Stimulated activated CD8-positive, alpha-beta memory T cell treated with anti-CD3 and anti-CD28 coated beads, Interleukin-4, amount 100 ng/mL, for 1 hour (primary cell): ENCODE measurements at places on chromosomes 7 and 10.

GRCh38 chr7:134495546-134495945 lies 31.8 kb upstream of the AKR1B10 start:
- no peak for DNase-seq

DNA sequence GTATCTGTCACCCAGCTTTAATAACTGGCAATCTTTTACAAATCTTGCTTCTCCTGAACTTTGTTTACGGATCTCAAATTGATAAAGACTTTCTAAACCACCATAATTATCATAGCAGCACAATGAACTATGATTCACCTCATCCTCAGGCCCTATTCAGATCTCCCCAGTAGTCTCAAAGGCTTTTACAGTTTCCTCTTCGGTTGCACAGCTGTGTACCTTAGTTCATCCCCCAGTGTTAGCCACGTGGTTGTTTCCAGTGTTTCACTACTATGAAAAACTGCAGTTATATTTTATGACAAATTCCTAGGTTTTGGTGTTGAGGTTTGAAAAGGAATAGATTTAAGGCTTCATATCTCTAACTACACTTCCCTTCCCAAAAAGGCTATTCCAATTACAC lies 24.9 kb downstream of the PAXIP1 start:
- DNase-seq: no peak

- no peak for DNase-seq
These were observed 441.4 kb downstream of the DPP6 start for GRCh38 chr7:154493594-154493993.

DNA sequence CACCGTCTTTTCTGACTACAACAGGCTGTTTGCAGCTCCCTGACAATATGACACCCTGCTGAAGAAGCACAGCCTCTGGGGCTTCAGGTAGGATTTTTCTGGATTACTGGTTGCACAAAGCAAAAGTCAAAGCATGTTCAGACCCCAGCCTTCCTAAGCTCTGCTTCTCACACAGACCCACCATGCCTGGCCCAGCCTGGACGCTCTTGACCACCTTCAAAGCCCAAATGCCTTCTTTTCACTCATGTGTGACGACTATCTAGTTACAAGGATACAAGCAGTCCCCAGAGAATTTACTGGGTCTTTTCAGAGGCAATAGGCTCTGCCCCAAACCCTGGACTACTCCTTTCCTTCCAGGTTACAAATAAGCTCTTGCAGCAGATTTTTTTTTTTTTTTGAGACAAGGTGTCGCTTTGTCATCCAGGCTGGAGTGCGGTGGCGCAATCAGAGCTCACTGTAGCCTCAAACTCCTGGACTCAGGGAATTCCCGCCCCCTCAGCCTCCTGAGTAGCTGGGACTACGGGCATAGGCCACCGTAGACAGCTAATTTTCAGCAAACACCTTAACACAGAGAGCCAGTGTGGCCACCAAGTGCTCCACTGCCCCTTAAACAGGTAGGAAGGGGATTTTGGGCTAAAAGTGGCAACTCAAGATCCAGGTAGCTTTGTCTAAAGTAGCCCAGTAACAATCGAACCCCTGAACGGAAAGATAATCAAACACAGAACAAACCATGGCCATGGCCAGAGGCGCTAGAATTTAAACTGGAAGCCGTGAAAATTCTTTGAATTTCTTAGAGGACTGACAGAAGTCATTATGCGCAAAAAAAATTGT lies 16.2 kb downstream of the SVIL start:
- DNase-seq: no peak

GRCh38 chr7:82317760-82318159 lies 125.8 kb downstream of the CACNA2D1 start:
- no peak for DNase-seq

GRCh38 chr10:102735065-102735562 lies 8.6 kb upstream of the WBP1L start:
- no peak for DNase-seq

DNA sequence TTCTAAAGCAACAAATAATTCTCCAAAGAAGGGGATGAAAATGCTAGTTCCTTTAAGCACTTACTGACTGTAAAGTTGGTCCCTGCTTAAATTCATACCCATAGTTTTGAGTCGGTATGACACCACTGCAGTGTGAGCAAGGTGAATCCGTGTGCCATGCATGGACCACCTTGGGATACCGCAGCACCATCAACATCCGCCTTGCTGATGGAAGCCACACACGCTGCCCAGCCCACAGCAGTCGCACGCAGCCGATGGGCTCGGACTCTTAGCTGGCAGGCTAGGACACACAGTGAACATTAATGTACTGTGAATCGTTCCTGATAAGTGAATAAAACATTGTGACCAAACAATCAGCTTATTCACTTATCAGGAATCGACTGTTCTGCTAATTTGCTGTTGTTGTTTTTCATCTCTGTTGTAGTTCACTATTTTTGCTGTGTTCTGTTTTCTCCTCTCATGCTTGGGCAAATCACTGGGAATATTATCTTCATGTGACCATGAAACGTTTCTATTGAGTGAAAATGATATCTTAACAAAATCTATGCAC lies 275.5 kb downstream of the USP6NL start:
- no peak for DNase-seq

GRCh38 chr10:117294735-117295134 lies 53.8 kb downstream of the SLC18A2 start:
- DNase-seq: no peak

DNA sequence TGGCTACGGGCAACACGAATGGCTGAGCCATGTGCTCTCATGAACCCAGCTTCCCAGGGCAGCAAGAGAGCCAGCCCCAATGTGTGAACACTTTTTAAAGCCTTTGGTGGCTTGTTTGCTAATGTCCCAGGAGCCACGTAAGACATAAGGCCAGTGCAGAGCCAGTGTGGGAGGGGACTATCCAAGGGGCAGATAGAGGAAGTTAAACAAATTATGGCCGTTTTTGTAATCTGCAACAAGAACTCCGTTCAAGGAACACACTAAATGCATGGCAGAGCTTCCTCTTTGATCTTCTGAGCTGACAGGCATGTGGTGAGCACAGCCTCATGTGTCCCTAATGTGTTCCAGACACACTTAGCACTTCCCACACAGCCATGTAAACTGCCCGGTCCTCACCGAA lies 133.3 kb downstream of the TEX36 start:
- DNase-seq: no peak

DNA sequence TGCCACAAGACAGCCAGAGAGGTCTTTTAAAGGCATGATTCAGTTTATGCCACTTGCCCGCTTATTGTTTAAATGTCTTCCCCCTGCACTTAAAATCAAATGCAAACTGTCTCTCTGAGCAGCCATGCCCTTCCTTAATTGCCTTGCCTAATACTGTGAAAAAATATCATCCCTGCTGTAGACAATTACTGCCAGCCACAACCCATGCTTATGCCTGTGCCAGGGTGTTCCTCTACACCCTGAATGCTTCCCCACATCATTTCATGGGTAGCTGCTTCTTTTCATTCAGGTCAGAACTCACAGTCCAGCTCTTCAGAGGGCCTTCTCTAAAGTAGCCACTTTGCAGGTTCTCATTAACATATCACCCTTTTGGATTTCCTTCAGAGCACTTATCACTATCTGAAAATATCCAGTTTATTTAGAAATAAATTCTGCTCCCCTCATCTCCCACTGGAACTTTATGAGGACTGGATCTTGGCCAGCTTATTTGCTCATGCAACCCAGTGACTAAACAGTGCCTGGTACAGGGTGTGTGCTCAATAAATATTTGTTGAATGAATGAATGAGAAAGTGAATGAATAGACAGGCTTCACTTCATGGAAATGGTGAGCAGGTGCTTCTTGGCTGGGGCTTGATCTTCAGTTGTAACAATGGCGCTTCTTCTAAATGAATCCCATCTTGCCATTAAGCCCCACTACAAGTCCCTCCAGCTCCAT lies 162.4 kb upstream of the MDFIC start:
- DNase-seq: no peak

DNA sequence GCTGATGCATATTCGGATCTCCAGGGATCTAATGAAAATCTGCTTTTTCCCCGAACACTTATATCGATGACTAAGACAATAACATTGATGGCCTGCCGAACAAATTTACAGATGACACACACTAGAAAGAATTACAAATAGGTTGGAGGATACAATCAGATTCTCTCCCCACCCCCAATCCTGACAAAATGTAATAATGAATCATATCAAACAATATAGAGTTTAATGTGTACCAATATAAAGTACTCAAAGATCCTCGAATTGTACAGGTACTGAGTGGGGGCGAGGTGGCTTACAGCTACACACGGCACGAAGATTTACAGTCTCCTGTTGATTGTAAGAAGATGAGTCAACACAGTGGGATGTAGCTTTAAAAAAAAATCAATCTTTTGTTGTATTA lies 182.7 kb upstream of the MKLN1 start:
- no peak for DNase-seq

DNA sequence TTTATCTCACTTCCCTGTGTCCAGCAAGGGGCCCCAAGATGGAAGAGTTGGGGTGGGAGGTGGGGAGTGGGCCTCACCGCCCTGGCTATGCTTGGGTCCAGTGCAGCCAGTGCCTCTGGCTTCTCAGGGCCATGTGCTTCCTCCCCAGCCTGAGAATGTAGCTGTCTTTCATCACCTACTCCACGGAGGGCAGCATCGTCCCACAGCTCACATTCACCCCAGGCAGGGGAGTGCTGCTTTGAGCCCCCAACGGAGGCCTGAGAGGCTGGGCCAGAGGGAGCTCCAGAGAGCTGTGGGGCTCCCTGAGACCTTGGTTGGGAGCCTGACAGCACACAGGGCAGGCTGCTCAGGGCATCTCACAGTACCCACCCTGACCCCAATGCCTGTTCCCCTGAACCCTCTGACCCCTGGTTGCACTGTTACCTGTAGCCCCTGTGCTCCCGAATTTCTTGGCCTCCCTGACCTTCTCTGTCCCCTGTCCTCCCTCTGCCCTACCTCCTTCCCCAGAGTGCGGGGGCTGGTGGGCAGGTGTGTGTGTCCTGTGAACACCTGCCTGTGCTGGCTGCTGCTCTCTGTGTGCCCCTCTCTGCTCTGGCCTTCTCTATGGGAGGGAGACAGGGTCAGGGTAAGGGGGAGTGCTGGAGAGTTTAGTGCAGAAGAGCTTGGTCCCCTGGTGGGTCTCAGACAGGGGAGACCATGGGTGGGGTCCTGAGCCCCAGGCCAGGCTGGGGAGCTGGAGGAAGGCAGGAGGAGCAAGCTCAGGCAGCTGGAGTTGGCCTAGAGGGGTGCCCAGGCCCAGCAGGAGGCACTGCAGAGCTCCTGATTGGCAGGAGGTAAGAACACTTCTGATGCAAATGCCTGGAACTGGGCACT lies 19.6 kb upstream of the ZNF488 start:
- DNase-seq: no peak

DNA sequence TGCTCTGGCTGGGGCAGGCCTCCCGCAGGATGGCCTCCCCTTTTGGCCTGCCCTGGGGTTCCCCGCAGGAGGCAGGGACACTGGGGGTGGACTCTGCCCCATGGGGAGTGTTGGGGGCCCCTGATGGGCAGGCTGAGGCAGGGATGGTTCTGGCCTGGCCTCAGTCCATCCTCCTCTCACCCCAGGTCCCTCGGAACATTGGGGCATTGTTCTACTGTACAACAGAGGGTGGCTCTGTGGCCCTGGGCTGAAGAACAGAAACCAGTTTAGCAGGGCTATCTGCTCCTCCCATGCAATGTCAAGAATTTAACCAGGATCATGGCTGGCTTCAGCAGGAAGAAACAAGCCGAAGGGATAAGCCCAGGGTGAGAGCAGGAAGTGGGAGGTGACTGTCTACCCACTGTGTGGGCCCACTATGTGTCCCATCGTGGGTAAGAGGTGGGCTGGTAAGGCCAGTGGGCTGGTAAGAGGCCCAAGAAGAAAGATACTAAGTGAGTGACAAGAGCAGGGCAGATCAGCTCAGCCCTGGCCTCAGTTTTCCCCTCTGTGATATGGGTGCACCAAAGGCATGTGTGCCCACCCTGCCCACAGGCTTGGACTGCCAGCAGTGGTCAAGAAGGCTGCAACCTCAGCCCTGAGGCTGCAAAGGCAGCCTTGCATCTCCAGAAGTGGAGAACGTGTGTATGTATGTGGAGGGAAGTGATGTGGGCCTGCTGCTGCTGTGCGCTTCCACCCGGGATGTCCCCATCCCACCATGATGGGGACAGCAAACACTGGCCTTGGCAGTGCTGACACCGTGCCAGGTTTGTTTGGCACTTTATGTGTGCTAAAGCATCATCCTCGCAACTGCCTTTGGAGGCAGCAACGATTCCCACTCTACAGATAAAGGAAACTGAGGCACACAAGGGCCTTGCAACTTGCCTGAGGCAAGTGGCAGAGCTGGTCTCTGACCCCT lies 138.9 kb downstream of the SH3PXD2A start:
- DNase-seq: no peak

GRCh38 chr7:51329696-51330263 lies 13.2 kb upstream of the COBL start:
- no peak for DNase-seq

GRCh38 chr7:66464059-66464458 lies 164.6 kb upstream of the KCTD7 start:
- DNase-seq: no peak

DNA sequence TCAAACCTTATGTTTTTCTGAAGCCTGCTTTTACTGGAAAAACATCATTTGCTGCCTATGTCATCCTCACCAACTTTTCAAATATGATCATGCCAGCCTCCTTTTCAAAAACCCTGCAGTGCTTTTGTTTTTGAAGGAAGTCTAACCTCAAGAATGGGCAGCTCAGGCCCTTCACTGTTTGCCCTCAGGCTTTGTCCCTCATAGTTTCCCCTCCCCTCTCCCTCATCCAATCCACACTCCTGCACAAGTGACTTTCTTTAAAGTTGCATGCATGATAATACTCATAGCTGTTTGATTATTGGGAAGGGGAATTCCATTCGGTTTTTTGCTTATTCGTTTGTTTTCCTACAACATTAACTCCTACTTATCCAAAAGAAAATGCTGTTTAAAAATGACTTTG lies 219.4 kb downstream of the SEMA3E start:
- no peak for DNase-seq

DNA sequence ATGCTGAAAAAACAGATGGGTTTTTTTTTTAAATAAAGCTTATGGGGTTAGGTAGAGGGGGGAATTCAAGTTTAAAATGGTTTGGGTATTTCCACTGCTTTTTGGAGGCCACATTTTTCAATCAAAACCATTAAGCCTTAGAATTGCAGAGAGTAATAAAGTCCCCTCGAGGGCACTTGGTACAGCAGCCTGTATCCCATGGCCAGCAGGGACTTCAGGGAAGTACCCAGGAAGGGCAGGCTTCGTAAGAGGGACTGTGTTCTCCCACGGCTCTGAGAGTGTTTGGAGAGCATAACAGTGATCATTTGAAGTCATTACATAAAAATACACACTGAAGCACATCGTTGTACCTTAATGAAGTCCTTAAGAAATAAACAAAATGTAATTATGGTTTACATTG lies 432.7 kb downstream of the DPP6 start:
- DNase-seq: no peak

GRCh38 chr7:32502728-32503127 lies 7.4 kb downstream of the AVL9 start:
- DNase-seq: no peak

DNA sequence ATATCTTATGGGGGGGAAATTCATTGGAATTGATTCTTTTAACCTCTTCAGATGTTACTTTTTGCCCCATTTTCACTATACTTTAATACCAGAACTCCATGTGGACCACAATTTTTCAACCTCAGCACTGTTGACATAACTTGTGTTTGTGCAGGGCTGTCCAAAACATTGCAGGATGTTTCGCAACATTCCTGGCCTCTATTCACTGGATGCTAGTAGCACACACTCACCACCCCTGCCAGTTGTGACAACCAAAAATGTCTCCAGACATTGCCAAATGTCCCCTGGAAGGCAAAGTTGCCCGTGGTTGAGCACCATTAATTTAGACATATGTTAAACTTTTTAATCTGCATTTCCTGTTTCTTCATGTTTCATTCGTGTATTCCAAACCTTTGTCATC lies 234.7 kb downstream of the GFRA1 start:
- DNase-seq: no peak

- no peak for DNase-seq
These were observed 25.0 kb upstream of the FZD1 start for GRCh38 chr7:91239171-91239604.
